ENCODE measurements at places on chromosomes 1 and 21.

GRCh38 chr1:36511804-36512798 is 29.4 kb upstream of the CSF3R start:
- no peak for DNase-seq

DNA sequence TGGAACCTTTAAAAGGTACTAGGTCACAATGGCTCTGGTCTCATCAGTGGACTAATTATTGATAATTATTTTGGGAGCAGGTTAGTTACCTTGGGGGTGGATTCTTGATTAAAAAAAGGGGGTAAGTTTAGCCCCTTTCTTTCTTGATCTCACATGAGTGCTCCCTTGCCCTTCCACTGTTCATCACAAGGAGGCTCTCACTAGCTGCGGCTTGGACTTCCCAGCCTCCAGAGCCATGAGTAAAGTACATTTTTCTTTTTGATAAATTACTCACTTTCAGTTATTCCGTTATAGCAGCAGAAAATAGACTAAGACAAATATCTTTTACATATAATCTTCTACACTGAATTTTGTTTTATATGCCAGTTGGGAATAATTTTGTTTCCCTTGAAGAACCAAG is 254.8 kb upstream of the DEPDC1 start:
- no peak for DNase-seq

DNA sequence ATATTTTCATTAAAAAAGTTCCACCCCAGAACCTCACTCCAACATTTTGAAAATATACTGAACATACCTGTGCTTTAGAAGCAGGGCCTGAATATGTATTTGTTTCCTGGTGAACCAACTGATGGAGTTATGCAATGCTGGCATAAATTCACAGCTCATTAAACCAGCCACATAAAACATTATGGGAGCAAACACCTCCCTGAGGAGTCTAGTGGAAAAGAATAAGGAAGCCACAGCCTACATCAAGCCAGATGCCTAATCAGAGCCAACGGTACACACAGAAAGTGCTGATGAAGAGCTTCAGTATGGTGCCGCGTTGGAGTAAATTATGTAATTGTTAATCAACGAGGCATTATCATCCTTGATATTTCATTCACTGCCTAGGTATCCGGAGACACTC is 199.5 kb downstream of the AJAP1 start:
- no peak for DNase-seq

- no peak for DNase-seq
Observed at GRCh38 chr21:17660862-17661261, 48.2 kb upstream of the BTG3 start.

DNA sequence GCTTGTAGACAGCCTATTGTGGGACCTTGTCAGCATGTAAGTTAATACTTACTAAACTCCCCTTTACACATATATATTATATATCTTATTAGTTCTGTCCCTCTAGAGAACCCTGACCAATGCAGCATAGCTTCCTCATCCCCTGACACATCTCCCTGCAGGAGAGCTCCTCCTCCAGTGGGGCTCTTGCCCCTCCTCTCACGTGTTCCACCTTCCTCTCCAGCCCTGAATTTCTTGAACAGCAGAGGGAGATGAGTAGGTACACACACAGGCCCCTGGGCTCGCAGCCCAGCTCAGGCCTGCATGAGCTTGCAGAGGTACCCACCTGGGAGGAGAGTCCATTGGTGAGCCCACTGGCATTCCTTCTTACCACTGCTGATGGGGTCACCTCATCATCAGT is 27.3 kb upstream of the GOLT1A start:
- DNase-seq = no peak

- no peak for DNase-seq
Observed at GRCh38 chr1:212954514-212954913, 4.2 kb downstream of the VASH2 start.

DNA sequence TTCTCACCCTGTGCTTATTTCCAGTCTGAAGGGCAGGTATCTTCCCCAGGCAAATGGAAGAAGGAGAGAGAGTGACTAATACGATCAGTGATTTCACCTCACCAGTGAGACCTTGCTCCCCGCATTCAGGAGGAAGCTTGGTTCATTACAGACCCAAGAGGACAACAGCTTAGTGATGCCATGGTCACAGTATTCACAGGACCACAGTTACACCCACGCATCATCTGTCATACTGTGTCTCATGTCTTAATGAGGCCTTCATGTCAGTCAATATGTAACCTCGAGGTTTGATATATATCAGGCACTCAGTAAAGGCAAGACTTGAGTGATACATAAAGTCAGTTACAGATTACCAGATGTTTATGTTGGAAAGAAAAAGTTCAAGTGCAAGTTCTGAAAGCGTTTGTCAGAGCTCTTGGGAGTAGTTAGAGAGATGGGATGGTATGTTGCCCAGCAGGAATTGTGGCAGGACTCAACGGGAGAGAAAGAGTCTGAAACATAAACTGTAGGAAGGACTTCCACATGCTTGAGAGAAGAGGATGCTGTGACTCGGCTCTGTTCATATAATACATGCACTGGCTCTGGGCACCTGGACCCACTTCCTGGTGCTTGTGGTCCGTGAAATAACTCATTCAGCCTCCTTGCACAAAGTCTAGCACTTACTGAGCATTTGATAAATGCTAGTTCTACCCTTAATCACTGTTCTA is 33.3 kb downstream of the GNPAT start:
- DNase-seq = no peak

- DNase-seq = no peak
Observed at GRCh38 chr1:100077531-100077930, 55.2 kb downstream of the SASS6 start.

GRCh38 chr1:218878369-218878768 is 295.3 kb upstream of the LYPLAL1 start:
- no peak for DNase-seq

- DNase-seq = no peak
Observed at GRCh38 chr1:84869720-84870119, 23.3 kb downstream of the LPAR3 start.

GRCh38 chr1:43931711-43932660 is 1.6 kb upstream of the ARTN start:
- no peak for DNase-seq

DNA sequence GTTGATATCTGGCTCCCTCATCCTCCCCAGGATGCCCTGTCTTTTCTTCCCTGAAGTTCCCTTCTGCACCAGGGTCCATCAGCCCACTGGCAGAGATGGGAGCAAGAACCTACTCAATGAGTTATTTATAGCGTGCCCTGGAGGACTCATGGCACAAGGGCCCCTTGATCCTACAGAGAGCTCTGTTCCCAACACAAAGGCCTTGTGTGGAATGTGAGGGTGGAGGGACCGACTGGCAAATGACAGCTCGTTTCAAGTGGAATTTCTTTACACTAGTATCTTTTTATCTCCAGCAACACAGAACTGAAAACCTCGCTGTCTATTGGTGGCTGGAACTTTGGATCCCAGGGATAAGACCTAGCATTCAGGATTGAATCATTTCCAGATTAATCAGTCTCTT is 22.4 kb downstream of the CHI3L2 start:
- no peak for DNase-seq

GRCh38 chr1:19844731-19845495 is 29.8 kb upstream of the RNF186 start:
- no peak for DNase-seq

GRCh38 chr1:161364332-161364731 is 3.3 kb downstream of the CFAP126 start:
- DNase-seq = no peak

Measured in activated CD4-positive, CD25-positive, alpha-beta regulatory T cell (primary cell).